ENCODE measurements at places on chromosomes 2 and 18. TPM values are rescaled to one million over a fixed set of nuclear protein-coding genes. Genes with fewer than 3 reads are reported as not detected.

The RBM44 gene
- 1.0 TPM for total RNA-seq

The RNU2-63P gene
- total RNA-seq, result 43.6 TPM

DNA sequence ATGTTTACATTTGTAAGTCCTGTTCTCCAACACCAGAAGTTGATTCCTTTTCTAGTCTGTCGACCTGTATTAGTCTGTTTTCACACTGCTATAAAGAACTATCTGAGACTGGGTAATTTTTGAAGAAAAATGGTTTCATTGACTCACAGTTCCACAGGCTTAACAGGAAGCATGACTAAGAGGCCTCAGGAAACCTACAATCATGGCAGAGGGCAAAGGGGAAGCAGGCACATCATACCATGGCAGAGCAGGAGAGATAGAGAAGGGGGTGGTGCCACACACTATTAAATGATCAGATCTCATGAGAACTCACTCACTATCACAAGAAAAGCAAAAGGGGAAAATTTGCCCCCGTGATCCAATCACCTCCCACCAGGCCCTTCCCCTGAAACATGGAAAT lies 112.8 kb upstream of the MAP3K20 start:
- no peak for DNase-seq

DNA sequence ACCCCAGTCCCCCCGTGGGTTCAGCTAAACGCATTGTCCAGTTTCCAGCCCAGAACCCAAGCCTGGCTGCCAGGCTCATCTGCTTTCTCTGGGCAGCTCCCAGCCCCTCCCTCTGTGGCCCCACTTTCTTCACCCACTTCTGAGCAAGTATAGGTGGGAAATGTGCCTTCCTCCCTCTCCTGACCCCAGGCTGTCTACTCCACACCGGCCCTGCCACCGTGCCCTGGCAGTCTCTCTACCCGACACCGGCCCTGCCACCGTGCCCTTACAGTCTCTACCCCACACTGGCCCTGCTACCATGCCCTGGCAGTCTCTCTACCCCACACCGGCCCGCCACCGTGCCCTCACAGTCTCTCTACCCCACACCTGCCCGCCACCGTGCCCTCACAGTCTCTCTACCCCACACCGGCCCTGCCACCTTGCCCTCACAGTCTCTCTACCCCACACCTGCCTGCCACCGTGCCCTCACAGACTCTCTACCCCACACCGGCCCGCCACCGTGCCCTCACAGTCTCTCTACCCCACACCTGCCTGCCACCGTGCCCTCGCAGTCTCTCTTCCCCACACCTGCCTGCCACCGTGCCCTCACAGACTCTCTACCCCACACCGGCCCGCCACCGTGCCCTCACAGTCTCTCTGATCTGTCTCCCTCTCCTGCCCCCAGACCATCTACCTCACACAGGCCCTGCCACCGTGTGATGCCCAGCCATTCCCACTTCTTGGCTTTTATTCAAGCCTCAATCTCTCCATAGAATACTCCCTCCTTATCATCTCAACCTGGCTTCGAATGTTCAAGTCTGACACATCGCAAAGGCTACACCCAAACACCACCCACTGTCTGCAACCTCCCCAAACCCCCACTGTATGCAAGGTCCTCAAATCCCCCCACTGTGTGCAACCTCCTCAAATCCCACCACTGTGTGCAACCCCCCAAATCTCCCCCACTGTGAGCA lies 108.9 kb downstream of the TPO start:
- DNase-seq, result no peak

GRCh38 chr18:57657542-57657941 lies 35.9 kb upstream of the NARS1 start:
- no peak for DNase-seq

Data from activated naive CD4-positive, alpha-beta T cell treated with anti-CD3 and anti-CD28 coated beads, Interleukin-2, amount 50 U/mL, for 72 hours (primary cell).